Thyroid gland (tissue), 4 donors: ENCODE measurements at places on chromosomes 2 and 18.

DNA sequence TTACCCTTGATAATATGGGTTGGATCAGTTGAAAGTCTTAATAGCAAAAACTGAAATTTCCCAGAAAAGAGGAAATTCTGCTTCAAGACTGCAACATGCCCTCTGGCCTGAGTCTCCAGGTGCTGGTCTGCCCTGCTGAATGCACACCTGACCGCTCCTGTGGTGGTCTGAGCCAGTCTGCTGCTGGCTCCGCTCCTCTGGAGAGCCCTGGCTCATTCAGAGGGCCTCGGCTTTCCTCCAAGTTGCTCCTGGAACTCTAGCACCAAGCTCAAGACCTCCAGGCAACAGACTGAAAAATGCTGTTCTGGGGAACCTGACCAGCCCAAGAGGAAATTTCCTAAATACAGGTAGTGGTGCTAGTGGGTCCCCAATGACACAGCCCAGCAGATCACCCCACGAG lies 64.8 kb downstream of the DIPK1C start:
- peak; percentile 93 for DNase-seq

DNA sequence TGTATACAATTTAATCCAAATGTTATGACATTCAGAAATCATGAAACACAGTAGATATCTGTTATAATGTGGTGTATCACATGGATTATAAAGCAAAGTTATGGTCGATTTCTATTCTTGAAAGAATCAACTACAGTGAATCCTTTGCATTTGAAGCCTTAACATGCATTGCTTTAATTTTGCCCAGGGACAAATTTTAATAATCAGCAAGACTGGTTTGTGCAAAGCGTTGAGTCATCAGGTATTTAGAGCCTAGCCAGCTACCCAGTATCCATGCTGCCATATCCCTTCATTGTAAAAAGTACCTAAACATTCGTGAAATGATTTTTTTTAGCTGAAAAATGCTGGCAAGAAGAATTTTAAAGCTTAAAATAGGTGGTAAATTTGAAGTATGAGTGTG lies 8.9 kb upstream of the SPDYA start:
- no peak for DNase-seq

GRCh38 chr2:28231110-28231631 lies 161.5 kb upstream of the FOSL2 start:
- DNase-seq = no peak

GRCh38 chr2:5203134-5203755 lies 488.9 kb upstream of the SOX11 start:
- DNase-seq = no peak

DNA sequence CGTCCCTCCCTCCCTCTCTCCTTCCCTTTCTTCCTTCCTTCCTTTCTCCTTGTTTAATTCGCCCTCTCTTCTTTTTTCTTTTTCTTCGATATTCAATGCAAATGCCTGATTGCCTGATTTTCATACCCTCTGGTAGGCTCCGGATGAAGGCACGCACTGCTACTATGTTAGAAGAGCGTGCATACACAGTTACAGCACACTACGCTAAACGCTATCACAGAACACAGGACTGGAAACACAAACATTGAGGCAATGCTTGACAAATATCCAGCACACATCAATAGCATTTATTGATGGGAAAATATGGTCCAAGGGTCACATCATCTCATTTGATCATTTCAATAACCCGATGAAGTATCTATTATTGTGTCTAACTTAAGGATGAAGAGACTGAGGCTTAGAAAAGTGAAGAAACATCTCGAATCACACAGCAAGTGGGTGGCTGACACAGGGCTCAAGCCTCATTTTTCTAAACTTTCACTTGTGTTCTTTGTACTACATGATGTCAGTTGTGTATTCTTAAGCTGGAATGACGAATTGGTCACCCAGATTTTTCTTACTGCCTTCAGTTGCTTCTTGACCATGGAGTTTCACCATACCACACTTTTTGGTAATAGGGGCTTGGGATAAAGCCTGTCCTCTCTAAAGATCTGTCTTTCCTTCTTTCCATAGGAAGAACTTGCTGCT lies 101.8 kb downstream of the TRIB2 start:
- no peak for DNase-seq

DNA sequence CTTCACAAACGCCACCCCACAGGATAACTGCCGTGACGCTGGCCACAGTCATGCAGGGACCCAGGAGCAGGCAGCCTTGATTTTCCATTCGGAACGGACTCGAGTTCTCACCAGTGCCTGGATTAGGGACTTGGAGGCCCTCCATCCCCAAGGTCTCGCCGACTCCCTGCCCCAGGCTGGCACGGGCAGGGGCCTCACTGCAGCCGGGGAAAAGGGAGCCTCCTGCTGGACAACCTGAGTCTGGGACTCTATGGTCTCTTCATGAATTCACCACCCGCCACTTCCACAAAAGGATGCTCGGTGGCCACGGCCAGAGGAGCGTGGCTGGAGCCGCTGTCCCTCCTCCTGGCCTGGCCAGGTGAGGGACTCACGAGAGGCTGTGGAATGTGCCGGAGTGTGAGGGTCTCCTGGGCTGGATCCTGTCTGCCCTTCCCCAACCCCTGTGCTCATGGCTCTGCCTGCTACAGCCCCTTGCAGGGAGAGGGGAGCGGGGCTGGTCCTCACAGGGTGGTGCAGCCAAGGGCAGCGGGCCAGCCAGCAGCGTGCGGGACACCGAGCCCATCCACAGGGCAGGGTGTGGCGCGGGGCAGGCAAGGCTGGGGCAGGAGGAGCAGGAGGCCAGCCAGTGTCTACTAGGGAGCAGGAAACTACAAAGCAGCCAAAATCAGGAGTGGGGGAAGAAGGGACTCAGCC lies 42.3 kb downstream of the AQP12A start:
- no peak for DNase-seq

GRCh38 chr2:38215993-38216392 lies 140.0 kb upstream of the CYP1B1 start:
- no peak for DNase-seq

- DNase-seq = no peak
Measured at GRCh38 chr2:99338029-99338585, 918 bp downstream of the EIF5B start.

DNA sequence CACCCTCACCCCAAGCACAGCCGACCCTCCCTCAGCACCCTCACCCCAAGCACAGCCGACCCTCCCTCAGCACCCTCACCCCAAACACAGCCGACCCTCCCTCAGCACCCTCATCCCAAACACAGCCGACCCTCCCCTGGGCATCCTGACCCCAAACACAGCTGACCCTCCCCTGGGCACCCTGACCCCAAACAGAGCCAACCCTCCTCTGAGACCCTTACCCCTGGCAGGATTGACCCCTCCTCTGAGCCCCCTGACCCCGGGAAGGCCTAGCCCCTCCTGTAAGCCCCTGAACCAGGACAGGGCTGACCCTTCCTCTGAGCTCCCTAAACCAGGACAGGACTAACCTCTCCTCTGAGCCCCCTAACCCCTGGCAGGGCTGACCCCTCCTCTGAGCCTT lies 84.4 kb upstream of the RAB6C start:
- DNase-seq = no peak

- DNase-seq = no peak
Measured at GRCh38 chr2:11406958-11407381, 59.0 kb downstream of the E2F6 start.

DNA sequence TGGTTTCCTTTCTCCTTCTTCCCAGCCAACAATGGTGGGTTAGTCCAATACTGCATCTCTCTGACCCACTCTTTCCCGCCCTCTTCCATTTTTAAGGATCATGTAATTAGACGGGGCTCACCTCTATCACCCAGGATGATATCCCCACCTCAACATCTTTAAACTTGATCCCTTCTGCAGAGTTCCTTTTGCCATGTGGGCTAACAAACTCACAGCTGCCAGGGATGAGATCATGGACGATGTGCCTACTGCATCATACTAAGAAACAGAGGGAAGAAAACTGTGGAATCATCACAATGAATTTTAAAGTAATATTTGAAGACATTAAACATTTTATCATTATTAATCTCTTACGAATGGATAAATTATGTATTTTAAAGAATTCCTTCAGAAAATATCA lies 183.5 kb downstream of the RDH14 start:
- DNase-seq = no peak

GRCh38 chr2:121297217-121297830 lies 12.3 kb upstream of the TFCP2L1 start:
- DNase-seq = peak; percentile 49

DNA sequence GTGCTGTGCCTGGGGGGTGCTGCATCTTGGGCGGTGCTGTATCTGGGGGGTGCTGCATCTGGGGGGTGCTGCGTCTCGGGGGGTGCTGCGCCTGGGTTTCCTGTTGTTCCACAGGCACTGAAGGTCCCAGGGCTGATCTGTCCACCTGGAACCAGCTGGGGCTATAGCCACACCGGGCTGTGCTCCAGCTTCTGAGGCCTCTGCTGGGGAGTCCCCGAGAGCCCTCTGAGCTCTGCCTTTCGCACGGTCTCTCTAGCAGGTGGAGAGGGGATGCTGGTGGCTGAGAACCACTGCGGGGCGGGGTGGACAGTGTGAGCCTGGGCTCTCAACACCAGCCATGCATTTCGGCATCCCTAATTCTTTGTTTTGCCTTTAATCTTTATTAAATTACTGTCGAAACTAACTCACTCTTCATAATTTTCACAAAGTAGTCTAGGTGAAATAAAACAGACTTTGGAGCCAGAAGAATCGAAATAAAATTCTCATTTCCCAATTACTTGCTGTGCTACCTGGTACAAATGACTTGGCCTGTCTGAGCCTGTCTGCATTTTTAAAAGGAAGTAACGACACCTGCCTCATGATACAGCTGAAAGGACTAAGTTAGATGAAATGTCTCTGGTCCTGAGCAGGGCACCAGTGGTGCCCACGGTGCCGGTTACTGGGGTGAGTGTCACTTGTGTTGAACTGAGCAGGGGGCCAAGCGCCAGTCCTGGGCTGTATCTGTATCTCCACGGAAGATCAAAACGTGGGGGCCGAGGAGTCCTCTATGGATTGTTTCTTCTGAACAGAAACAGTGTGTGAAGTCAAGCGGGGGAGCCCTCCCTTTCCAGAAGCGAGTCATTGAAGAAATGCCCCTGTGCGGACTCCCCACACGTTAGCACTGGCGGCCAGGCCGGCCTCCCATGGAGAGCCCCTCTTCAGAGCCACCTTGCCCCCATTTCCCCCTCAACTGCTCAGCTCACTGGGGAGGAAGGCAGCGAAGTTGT lies 142.0 kb downstream of the ASB1 start:
- peak; percentile 63 for DNase-seq

GRCh38 chr2:60296219-60296955 lies 257.1 kb downstream of the BCL11A start:
- no peak for DNase-seq

DNA sequence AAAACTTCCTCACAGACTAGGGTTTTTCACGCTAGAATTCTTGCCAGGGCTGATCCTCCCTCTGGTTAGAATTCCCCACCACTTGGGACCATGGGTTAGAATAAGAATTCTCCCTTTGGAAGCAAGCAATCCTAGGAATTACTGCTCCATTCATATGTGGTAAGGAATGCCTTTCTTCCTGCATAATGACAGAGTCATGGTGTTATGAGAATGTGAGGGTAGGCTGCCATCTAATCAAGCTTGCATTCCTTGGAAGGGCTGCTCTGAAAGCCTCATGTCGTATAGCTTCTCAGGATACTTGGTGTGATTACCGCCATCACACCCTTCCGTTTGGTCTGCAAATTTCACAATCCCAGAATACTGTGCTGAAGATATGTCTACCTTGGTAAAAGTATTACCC lies 1282.4 kb upstream of the PIK3C3 start:
- DNase-seq = no peak

GRCh38 chr2:25301453-25302352 lies 40.0 kb downstream of the DNMT3A start:
- no peak for DNase-seq
